ENCODE measurements at places on chromosomes 5 and 9.

- DNase-seq: no peak
These were observed 35.6 kb downstream of the RASEF start for GRCh38 chr9:83027153-83027891.

- DNase-seq: no peak
These were observed 95.5 kb downstream of the CAMSAP1 start for GRCh38 chr9:135811801-135812200.

GRCh38 chr5:32428426-32428825 is 16.1 kb downstream of the ZFR start:
- DNase-seq: no peak

GRCh38 chr9:94817291-94818177 is 91.0 kb downstream of the AOPEP start:
- DNase-seq: no peak

DNA sequence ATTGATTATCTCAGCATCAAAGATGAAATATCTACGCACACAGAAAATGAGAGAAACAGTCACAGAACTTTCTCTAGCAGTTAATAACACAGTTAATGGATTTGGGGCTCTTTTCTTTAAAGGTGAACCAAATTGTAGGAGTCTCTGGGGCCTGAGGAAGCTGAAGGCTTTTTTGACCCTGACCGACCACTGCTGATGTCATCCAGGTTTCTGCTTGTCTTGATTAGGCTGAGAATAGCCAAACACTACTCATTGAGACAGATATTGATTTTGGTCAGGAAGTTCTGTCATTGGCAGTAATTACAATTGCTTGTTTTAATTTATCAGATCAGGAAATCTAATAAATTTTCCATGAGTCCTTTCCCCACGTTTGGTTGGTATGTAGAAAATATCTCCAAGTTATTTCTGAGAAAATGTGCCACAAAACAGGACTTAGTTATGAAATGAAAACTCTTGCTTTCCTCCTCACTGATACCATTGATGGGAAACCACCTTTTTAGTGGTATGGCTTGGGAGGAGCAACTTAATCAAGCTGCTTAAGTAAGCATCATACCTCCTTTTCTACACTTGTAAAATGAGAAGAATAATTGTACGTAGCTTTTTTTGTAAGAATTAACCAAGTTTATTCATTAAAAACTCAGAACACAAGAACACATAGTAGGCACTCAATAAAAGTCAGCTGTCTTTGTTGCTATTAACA is 19.7 kb downstream of the CARTPT start:
- DNase-seq: no peak

- DNase-seq: no peak
These were observed 496 bp downstream of the MAPK9 start for GRCh38 chr5:180291234-180291940.

- peak; percentile 13 for DNase-seq
These were observed 438 bp downstream of the NSUN2 start for GRCh38 chr5:6632324-6632887.

GRCh38 chr9:133470427-133470924 is 8.4 kb downstream of the SLC2A6 start:
- no peak for DNase-seq

GRCh38 chr5:35876454-35876853 is 19.8 kb downstream of the IL7R start:
- DNase-seq: no peak

GRCh38 chr5:81297531-81297930 is 3.9 kb upstream of the ZCCHC9 start:
- DNase-seq: no peak

DNA sequence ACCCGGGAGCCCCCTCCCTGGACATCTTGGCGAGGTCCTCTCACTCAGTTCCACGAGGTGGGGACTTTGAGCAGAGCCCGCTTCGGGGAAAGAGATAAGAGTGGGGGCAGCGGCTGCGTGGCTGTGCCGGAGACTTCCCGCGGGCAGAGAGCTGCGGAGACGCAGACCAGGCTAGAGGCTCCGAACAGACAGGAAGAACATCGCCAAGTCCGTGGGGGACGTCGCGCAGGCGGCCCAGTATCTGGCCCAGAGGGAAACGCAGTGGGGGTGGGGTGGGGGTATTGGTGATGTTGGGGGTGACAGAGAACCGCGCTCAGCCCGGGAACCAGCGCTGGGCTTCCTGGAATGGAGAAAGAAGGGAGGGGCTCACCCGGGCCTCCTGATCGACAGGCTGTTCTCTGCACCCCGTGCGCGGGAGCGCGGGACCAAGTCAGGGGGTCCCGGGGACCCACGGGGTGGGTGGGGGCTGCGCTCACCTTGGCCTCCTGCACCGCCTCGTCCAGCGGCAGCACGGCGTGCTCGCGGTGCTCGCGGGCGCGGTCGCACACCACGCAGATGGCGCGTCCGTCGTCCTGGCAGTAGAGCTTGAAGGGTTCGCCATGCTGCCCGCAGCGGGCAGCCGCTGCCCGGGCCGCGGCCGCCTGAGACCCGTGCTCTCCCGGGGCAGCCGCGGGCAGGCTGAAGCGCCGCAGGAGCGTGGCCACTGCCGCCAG is 727 bp downstream of the TRIM7 start:
- no peak for DNase-seq
